ENCODE measurements at places on chromosomes 11 and 22.

GRCh38 chr22:49655168-49655812, 172.4 kb downstream of the BRD1 start:
- no peak for DNase-seq

DNA sequence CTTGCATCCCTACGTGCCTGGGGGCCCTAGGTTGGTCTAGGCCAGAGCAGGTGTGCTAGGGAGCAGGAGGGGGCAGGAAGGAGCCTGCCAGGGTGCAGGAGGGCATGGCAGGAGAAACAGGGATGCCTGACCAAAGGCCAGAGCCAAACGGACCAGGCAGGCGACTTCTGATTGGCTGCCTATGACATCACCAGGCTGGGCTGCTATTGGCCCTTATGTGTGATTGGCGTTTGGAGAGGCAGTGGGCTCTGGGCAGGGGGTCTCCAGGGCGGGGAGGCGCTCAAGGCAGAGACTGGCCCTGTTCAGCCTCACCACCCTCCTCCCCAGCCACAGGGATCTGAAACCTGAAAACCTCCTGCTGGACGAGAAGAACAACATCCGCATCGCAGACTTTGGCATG, 44.4 kb downstream of the MOB2 start:
- no peak for DNase-seq

- no peak for DNase-seq
Measured at GRCh38 chr11:24828938-24829605, 332.2 kb downstream of the LUZP2 start.

- DNase-seq = no peak
Measured at GRCh38 chr11:78791964-78792363, 217.3 kb upstream of the NARS2 start.

DNA sequence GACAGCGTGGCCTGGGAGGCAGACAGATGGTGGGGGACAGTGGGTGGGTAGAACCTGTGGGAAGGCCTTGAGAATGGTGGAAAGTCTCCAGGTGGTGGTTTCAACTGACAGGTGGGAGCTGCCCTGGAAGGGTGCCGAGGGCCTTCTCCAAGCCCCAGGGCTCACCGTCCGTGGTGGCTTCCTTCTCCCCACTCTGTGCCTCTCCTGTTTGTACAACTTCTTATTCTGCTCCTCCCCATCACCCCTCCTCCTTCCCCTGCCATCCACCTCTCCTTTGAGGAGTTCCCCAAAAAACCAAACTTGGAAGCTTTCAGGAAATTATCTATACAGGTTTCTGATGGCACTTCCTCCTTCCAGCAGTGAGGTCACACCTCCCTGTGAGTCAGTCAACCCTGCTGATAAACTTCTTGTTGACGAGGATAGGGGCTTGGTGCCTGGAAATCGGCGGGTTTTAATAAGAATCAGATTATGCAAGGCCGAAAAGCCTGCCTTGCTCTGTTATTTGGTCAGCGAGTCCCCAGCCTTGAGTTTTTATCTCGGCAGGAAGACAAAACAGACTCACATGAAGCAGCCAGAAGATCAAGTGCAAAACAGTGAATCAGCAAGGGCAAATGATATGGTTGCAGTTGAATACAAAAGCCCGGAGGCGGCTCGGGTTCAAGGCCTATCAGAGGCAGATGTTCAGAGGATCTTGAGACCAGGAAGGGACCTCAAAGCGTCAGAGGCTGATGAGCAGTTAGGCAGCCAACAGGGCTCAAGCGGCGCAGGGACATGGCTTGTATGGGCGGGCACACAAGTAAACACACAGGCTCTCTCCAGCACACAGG, 9.5 kb upstream of the ST3GAL4 start:
- peak; percentile 46 for DNase-seq

- DNase-seq = no peak
Measured at GRCh38 chr22:19646383-19646782, 67.9 kb upstream of the SEPTIN5 start.

DNA sequence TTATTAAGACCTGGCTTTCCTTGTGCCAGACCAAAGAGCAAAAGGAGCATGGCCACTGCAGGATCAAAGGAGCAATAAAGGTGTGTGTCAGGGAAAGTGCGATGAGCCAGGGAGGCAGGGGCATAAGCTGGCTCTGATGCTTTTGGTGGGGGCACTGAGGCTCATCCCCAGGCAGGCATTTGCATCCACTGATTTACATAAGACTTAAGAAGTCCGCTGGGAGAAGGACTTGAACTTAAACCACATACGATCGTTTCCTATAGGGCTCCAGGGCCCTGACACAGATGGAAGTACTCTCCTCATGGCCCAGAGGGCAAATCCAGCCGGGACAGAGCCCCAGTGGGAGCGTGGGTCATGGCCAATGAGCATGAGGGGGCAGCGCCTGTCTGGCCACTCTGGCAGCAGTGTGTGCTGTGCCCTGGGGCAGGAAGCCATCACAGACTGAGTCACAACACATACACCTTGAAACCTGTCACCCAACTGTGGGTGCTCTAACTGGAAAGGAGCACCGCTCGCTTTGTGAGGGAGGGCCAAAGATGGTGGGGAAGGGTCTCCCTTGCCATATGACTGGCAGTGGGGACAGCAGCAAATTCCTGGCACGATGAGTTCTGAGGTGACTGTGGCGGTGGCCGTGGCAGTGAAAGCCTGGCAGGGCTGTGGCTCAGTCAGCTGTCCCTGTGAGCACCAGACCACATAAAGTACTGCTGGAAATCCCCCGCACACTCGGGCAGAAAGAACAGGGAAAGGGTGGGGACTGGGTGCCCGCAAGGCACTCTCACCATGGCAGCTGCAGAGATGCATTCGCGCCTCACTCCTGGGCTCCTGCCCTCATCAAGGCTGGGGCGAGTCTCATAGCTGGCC, 79.4 kb upstream of the LMO1 start:
- DNase-seq = no peak

GRCh38 chr11:10376061-10376460, 71.2 kb downstream of the ADM start:
- DNase-seq = no peak

DNA sequence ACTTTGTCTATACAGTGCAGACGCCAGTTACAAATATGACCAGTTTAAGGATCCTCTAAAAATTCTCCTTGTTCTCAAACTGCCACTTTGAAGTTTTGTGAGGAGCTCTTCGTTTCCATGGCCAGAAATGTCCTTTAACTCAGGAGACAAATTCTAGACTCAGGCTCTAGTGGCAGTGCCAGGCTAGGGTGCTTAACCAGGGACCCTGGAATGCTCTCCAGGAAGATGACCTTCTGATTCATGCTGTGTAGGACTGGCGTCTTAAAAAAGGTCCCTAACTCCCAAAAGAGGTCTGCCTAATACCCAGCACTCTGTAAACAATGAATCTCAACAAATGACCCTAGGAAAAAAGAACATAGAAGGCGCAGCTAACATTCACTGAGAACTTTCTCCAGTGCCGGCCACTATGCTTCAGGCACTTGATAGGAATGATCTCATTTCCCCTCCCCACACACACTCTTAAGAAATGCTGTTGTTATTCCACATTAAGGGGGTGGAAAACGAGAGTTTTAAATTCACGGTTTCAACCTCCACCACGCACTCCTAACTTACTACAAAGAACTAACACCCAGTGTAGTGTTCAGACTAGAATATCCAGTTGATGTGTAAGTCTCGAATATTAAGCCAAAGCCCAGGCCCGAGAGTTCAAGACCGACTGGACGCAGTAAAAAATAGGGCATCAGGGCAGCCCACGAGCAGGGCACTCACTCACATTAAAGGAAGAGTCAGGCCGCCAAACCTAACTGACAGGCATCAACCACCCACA, 747 bp downstream of the NXF1 start:
- DNase-seq = no peak

GRCh38 chr22:37267135-37267587, 15.1 kb upstream of the CYTH4 start:
- DNase-seq = no peak

GRCh38 chr11:126338346-126339055, 17.0 kb upstream of the ST3GAL4 start:
- DNase-seq = no peak

- DNase-seq = no peak
Measured at GRCh38 chr11:111086058-111086457, 159.5 kb upstream of the POU2AF2 start.

GRCh38 chr11:59783632-59784090, 26.9 kb downstream of the MRPL16 start:
- no peak for DNase-seq

GRCh38 chr22:36644333-36644757, 59.2 kb downstream of the CACNG2 start:
- DNase-seq = peak; percentile 66

- DNase-seq = no peak
Measured at GRCh38 chr22:25334162-25334490, 114.7 kb downstream of the CRYBB2 start.

DNA sequence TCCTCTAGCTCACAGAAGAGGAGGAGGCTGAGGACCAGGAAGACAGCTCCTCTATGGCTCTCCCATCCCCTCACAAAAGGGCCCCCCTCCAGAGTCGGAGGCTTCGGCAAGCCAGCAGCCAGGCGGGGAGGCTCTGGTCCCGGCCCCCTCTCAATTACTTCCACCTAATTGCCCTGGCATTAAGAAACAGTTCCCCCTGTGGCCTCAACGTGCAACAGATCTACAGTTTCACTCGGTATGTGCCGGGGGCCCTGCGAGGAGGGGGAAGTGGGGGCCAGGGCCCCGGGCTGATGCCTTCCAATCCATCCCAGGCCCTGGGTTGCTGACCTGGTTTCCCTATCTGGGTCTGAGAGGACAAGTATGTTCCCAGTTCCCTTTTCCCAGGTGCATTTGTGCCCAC, 7.9 kb downstream of the FOXR1 start:
- DNase-seq = no peak

DNA sequence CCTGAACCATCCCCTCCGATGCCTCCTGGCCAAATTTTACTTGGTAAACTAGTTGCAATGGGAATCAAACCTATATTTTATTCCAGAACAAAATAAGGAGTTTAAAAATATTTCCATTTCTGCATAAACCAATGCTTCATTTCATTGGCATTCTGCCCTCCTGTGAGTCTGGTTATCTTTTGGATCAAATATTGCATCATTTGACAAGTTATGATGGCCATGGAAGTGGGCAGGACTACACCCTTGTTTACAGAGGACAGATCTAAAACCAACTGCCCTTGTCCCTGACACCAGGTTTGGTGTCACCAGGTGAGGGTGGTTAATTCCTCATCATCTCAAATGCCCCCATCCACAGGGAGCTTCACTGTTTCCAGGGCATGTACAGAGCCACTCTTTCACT, 28.2 kb upstream of the E2F8 start:
- DNase-seq = no peak
